Smooth muscle cell of the brain vasculature (primary cell): ENCODE measurements at places on chromosomes 4 and X.

GRCh38 chr4:125758438-125758837 lies 443.7 kb downstream of the FAT4 start:
- DNase-seq, result no peak

DNA sequence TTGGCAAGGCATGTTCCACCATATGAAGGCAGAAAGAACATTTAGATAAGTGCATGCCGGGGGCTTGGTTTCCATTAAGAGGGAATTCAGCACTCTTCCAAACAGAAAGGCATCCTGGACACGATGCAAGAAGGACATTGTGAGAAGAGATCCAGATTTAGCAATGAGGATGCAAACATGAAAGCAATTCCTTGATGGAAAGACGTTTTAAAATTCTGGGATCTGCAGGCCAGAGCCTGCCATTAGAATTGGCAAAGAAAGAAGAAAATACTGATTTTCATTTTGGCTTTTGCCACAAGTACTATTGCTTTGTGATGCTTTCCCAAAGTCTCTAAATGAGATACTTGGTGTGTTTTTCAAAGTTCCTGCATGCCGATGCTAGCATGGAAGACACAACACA lies 367.6 kb downstream of the PPP3CA start:
- no peak for DNase-seq

- DNase-seq, result no peak
Measured at GRCh38 chr4:128782076-128782715, 27.3 kb upstream of the JADE1 start.

GRCh38 chr4:127244515-127244914 lies 388.2 kb upstream of the INTU start:
- DNase-seq, result no peak

DNA sequence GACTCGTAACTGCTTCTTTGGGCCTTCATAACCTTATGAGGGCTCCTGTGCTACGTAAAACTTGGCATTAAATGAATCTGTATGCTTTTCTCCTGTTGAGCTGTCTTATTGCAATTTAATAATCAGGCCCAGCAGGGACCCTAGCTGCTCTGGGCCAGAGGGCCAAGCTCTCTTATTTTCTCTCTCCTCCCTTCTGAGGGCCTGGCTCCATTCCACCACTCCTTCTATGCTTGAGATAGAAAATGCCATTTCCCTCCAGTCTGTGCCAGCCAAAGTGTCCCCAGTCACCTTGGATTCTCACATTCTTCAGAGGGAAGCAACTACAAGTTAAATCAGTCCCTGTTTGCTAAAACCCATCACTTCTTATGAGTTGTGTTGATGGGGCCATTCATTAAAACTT lies 90.1 kb downstream of the CLCN4 start:
- DNase-seq, result no peak

DNA sequence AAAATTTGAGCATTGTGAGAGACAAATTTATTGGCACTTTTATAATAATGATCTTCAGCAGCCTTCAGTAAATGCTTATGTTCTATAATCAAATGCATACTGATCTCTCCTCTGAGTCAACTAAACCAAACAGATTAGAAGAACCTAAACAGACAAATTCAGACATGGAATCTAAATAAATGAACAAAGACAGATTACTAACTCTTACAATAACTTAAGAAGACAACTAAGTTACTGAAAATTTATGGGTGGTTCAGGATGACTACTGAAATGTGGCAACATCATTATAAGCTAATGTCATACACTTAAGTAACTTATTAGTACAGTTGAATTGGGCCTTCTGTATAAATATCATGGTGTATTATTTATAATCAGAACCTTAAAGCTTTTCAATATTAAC lies 127.3 kb downstream of the NEK1 start:
- no peak for DNase-seq
